ELF-1 (cell line): ENCODE measurements at places on chromosomes 12 and 14.

DNA sequence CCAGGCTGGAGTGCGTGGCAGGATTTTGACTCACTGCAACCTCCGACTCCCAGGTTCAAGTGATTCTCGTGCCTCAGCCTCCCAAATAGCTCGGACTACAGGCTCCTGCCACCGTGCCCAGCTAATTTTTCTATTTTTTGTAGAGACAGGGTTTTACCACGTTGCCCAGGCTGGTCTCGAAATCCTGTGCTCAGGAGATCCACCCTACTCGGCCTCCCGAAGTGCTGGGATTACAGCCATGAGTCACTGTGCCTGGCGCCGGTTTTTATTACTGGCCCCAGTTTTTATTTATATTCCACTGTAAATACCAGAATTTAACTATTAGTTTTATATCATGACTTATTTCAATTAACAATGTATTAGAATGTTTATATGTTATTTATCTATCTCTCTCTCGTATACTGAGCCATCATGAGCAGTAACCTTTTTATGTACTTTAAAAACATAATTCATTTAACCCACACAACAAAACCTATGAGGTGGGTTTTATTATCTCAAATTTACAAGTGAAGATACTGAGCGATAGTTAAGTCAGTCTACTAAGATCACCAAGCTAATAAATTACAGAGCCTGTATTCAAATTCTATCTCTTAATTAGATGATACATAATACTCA is 47.8 kb downstream of the HECTD1 start:
- no peak for DNase-seq

GRCh38 chr12:28507867-28508266 is 317.6 kb downstream of the CCDC91 start:
- DNase-seq, result no peak

DNA sequence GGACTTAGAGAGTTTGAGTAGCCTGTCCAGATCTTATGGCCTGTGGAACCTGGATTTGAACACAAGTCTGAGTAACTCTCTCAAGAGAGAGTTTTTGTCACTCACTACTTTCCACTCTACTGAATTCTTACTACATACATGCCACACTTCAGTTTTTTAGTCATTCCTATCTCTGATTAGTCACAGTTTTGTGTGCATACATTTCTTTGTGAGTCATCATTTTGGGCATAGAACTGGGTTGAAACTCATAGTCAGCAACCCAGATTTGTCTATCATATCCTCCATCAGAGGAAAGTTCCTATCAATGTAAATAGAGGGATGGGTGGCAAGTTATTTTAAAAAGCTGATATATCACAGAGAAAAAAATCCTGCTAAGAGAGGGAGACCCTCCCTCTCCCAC is 42.9 kb downstream of the FLRT2 start:
- no peak for DNase-seq

- no peak for DNase-seq
Measured at GRCh38 chr12:68259318-68259940, 6.0 kb upstream of the IL22 start.

DNA sequence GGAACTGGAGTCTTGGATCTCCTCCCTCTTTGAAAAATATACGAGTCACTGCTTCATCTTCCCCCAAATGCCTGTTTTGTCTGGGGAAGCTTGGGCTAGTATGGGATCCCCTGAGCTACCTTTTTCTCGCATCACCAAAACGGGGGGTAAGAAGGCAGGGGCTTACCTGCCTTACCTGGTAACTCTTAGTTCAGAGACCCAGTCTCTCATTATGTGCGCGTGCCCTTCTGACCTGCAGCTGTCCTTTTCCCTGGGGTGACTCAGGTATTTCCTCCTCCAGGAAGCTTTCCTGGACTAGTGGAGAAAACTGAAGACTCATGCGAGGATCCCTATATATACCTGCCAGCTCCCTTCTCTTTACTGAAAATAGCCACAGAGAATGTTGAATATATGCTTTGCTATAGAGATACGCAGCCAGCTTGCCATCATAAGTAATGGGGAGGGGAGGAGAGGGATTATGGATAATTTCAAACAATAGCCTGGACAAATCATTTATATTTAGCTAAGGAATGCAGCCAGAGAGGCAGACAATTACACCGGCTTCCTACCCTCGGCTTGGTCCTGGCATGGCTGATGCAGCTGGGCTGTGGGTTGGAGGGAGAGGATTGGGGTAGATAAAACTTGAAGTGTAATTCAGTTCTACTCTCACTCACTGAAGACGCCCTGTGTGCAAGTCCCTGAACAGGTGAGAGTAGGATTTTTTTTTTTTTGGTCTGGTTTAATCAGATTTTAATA is 1.1 kb downstream of the TSPAN9 start:
- DNase-seq, result no peak

GRCh38 chr14:81311778-81312177 is 88.3 kb downstream of the STON2 start:
- no peak for DNase-seq

DNA sequence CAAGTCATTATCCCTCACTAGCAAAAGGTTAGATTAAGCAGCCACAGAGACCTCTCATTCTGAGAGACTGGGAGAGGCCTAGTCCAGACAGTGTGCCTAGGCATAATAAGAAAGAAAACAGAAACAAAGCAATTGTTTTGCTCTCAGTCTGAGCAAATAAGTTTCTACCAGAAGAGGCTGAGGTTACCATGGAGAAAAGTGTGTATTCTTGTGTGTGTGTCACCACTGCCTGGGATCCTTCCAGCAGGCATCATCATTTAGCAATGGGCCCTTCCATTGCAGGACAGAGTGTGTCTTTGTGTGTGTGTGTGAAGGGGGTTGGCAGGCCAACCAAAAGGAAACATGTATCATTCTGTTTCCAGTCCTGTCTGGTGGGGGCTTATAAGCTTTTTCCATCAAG is 3.7 kb downstream of the EFS start:
- no peak for DNase-seq

GRCh38 chr12:25401547-25402345 is 151.0 kb upstream of the KRAS start:
- no peak for DNase-seq

DNA sequence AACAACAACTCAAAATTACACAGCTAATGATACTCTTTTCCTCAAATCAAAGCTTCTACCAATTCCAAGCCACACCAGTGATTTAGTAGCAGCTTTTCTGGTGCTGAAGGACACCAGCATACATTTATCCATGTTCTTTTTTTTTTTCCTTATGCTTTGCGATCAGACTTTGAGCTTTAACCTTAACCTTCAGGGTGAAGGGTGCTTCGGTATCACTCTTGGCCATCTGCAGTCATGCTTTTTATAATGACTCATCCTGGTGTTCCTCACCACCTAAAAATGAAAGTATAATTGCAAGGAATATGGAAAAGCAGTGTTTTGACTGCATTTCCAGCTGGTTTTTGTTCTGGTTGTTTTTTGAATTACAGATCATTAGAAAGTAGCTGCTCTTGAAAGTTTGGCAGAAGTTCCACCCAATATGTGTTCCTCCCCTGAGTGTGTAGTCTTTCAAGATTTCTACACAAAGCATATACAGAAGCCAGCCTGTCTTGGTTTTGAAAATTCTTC is 1.3 kb upstream of the SLC41A2 start:
- no peak for DNase-seq
